Right renal pelvis (tissue), 4 donors: ENCODE measurements at places on chromosomes 16 and 17. TPM values are rescaled to one million over a fixed set of nuclear protein-coding genes. Genes with fewer than 3 reads are reported as not detected.
A peak's percentile ranks its signal among the peaks of the same experiment; 100 is the strongest.

Gene PRSS33
- polyA plus RNA-seq = 0.28 TPM

Gene CLEC18B
- polyA plus RNA-seq = 130 TPM

Gene ADAP2
- 3.8 TPM for polyA plus RNA-seq

Gene LRRC37A3
- polyA plus RNA-seq = 22.2 TPM

Gene HASPIN
- 3.9 TPM for polyA plus RNA-seq

Gene AFMID
- polyA plus RNA-seq = 66.7 TPM

Gene TCAP
- 1.4 TPM for polyA plus RNA-seq

Gene TIMP2
- polyA plus RNA-seq = 185 TPM

Gene HSPB9
- 0.15 TPM for polyA plus RNA-seq

Gene FSCN2
- 2.0 TPM for polyA plus RNA-seq

Gene PPP1R1B
- 18.3 TPM for polyA plus RNA-seq

Gene IL17C
- polyA plus RNA-seq = 0.20 TPM

- no peak for DNase-seq
These were observed 83.3 kb downstream of the C16orf95 start for GRCh38 chr16:87233928-87234327.

DNA sequence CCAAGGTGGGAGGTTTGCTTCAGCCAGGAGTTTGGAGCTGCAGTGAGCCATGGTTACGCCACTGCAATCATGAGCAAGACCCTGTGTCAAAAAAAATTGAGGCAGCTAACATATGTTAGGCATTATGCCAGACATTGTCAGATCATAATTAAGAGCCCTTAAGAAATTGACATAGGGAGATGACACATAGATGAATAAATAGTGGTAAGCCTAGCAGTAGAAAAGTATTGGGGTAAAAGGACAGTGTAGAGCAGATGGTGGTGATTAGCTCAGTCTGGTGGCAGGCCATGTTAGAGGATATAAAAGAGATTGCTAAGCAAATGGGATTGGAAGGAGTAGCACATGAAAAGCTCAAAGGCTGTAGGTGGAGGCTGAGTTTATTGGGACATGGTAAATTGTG lies 22.6 kb downstream of the SRCAP start:
- DNase-seq = no peak

- DNase-seq = no peak
These were observed 39.0 kb downstream of the GRB2 start for GRCh38 chr17:75366432-75366831.

GRCh38 chr17:55343900-55344513 lies 77.6 kb downstream of the MMD start:
- no peak for DNase-seq

- DNase-seq = no peak
These were observed 6.2 kb downstream of the ACSF2 start for GRCh38 chr17:50432125-50432762.

DNA sequence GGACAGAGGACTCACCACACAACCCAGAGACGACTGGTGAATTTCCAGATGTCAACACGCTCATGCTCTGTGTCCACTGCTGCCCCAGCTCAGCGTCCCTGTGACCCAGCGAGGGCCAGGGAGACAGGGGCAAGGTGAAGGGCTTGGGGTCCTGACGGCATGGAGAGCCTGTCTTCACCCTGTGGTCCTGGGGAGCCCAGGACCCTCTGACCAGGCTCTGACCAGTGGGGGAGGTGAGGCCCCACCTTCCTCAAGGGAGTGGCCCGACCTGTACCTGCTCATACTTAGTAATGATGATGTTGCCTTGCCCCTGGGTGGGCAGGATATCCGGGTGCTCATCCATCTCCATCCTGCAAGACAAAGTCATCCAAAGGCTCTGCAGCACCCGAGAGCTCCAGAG lies 39.8 kb downstream of the TNFRSF13B start:
- DNase-seq = no peak

DNA sequence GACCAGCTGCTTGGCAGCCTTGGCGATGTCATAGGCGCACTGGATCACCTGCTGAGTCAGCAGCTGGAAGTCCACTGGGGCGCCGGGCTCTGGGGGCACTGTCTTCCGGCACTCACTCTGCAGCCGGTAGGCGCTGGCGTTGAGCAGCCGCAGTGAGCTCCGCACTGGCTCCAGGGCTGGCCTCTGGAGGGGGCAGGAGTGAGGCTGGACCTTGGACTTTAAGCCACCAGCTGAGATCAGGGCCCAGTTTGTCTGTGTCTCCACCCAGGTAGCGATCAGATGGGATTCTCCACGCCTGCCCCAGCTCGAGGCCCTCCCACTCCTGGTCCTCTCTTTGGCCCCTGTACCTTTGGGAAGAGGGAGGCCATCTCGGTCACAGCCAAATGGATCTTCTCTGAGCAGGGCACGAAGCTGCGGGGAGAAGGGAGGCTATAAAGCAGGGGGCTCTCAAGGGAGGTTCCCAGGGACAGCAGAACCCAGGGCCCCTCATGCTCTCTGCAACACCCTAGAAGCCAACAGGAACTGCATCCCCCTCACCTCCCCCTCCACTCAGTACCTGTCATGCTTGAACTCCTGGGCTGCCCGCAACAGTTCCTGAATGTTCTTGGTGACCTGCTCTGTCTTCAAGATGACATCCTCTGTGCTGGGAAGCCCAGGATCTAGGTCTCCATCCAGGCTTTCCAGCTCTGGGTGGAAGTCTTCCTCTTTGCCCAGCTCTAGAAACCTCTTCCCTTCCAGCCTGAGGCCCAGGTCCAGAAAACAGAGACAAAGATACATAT lies 6.4 kb downstream of the TP53I13 start:
- no peak for DNase-seq

GRCh38 chr17:79054200-79054960 lies 20.2 kb upstream of the ENGASE start:
- no peak for DNase-seq

- no peak for DNase-seq
These were observed 264.8 kb upstream of the RPL38 start for GRCh38 chr17:73938706-73939105.

GRCh38 chr17:74389084-74389753 lies 21.9 kb downstream of the GPR142 start:
- DNase-seq = no peak

DNA sequence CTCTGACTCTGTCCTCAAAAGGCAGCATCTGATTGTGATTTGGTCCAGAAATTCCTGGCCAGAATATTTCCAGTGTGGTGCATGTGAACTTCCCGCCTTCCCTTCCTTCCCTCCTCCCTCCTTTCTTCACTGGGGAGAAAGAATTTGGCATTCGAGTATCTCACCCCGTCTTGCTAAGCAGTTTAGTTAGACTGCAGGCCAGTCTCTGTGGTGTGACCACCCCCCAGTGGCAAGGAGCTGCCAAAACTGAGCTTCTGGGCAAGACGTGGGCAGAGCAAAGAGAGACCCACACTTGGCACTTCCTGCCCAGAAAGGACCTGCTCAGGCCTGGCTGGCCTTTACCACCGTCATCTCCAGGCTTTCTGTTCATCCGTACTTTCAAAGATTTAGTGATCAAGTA lies 36.4 kb downstream of the SNX20 start:
- DNase-seq = no peak

- no peak for DNase-seq
These were observed 9.9 kb downstream of the NXPH3 start for GRCh38 chr17:49585422-49586027.

DNA sequence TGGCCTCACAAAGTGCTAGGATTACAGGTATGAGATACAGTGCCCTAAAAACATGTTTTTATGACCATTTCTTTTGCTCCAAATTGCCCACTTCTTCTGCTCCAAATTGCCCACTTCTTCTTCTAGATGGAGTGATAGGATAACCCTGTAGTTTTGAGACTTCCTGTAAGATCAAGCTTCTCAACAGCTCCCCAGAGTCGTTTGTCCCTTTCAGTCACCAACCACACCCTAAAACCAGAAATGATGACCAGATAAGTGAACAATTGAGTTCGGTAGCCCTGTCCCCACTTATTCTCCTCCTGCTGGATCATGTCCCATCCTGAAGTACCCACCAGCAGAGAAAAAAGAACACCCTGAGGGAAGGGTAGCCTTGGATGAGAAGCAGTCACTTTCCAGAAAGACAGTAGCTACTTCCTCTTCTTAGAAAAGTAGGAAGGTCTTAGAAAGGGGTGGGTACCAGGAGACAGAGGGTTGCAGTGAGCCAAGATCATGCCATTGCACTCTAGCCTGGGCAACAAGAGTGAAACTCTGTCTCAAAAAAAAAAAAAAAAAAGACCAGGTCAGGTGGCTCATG lies 2.5 kb downstream of the ODAD4 start:
- DNase-seq = no peak

GRCh38 chr17:80992077-80992947 lies 671 bp downstream of the CHMP6 start:
- DNase-seq = no peak

DNA sequence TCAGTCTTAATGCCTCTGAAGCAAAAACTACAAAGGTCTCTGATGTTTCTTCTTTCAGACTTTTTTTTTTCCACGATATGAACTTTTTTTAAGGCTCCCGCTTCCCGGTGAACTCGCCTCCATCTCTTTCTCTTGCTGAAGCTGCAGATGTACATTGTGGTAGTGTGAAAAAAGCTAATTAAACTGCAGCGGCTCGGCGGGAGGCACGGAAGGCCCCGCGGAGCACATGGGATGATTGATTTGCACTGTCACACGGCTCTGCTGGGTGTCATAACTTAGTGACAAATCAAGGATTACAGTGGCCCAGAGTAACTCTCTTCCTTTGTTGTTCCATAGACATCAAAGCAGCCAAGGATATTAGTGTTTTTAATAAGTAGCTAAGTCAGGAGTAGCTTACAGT lies 196.3 kb downstream of the AXIN2 start:
- DNase-seq = no peak

DNA sequence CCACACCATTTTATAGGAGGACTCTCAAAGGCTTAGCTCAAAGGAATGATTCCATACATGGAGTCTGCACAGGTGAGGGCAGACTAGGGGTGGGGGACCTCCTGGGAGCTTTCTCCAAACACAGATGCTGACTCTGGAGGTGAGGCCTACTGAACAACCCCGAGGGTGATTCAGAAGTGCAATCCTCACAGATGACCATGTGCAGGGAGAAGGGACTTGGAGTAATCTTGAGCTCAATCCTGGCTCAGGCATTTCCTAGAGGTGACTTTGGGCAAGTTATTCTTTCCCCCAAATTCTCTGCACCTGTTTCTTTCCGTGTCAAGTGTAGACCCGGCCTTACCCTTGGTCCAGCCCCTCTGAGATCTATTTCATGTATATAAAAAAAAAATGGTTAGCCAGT lies 401.5 kb downstream of the SLC39A11 start:
- DNase-seq = no peak

DNA sequence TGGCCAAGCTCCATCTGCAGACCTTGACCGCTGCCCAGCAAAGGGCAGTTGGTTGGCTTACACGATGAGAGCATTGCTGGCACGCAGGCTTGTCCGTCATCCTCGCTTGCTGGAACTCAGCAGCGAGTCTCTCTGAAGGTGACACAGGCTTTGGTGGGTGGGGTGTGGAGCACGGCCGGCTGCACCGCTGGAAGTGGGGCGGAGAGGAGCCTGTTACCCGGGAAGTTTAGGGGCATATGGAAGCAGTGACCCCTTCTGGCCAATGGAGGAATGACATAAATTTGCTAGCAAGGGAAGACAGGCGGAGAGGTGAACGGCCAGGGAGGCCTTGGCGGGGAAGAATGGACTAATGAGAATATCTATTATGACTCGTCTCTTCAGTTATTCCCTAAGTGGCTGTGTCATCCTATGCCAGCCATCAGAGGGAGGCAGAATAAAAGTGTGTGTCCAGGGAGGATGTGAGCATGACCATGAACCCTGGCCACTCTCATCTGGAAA lies 65.9 kb upstream of the SDK2 start:
- DNase-seq = peak; percentile 66

DNA sequence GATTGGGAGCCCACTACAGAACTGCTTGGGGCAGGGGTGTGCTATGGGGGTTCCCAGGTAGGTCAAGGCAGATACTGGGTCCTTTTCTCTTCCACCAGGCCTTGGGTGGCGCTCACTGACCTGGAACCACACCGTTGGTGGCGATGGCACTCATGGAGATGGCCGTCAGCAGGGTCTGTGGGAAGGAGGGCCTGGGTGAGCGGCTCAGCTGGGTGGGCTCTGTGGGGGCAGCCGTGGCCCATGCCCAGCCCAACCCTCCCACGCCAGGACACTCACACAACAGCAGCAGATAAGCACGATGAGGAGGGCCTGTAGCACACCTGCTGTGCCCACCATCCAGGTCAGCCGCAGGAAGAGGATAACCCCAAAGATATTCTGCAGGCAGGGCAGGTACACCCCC lies 10.8 kb downstream of the SLC12A4 start:
- DNase-seq = no peak

- no peak for DNase-seq
These were observed 221.6 kb downstream of the FTO start for GRCh38 chr16:53925526-53925925.

GRCh38 chr16:5604770-5605169 lies 507.2 kb upstream of the EEF2KMT start:
- no peak for DNase-seq

- DNase-seq = no peak
These were observed 11.8 kb downstream of the HID1 start for GRCh38 chr17:74960570-74961342.

- DNase-seq = no peak
These were observed 120.1 kb downstream of the RAB11FIP4 start for GRCh38 chr17:31511580-31511979.

- DNase-seq = no peak
These were observed 44.5 kb upstream of the SMPD3 start for GRCh38 chr16:68492543-68493411.

GRCh38 chr17:33966410-33967059 lies 288.6 kb upstream of the CCL2 start:
- no peak for DNase-seq

DNA sequence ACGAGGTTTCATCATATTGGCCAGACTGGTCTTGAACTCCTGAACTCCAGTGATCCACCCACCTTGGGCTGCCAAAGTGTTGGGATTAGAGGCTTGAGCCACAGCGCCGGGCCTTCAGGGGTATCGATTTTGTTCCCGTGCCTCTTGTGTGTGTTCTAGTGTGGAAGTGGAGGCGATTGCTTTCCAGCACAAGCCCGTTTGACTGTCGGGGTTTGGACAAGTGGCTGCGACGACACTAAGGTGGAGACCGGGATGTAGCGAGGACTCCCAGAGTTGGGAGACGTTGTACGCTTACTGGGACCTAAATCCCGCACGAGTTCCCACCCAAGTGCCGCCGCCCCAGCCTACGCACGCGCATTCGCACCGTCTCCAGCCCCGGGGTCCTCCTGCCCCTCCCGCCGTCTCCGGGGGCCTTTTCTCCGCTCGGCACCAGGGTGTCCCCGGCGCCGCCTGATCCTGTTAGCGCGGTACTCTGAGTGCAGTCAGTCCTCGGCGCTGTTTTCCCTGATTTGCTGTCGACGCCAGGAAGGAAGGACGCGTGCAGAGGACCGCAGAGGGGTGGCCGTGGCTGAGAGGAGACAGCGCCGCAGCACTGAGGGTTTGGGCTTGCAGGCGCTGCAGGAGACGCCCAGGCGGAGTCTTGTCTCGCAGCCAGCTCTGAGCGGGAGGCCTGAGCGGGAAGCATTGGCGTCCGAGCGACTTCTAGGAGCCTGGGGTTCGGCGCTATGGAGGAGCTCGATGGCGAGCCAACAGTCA lies at the start of gene NUP85:
Gene NUP85 (plus strand): TSS at position 643 of the 756 bp plus-strand sequence. CDS start 83 bp downstream, at position 726.
- DNase-seq = peak; percentile 98
